ENCODE measurements at places on chromosomes 2 and 18.

GRCh38 chr2:173299764-173300163 lies 54.9 kb upstream of the CDCA7 start:
- DNase-seq: no peak

- no peak for DNase-seq
Measured at GRCh38 chr2:205852457-205852856, 170.2 kb downstream of the NRP2 start.

DNA sequence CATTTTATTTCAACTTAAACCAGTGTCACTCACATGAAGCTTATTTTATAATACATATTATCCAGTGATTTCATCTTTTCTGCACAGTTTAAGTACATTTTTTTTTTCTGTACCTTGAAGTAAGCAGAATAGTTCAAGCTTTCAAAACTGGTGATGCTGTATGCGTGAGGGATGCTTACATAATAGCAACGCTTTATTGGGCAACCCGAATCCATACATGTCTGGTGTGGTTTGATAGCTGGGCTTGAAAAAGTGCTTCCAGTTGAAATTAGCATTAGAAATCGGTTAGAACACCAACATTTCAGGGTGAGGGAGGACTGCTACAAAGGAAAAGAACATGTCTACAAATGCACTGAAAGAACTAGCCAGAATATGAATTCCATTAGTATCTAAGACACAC lies 117.4 kb downstream of the MBP start:
- no peak for DNase-seq

DNA sequence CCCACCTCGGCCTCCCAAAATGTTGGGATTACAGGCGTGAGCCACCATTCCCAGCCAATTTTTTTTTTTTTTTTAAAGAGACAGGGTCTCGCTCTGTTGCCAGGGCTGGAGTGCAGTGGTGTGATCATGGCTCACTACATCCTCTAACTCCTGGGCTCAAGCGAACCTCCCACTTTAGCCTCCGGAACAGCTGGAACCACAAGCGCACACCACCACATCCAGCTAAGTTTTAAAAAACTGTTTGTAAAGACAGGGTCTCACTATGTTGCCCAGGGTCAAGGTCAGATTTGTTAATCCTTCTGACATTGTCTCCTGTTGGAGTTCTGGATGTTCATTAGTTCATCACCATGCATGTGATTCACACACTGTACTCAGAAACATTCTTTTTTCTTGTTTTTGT lies 149.9 kb downstream of the TGIF1 start:
- no peak for DNase-seq

DNA sequence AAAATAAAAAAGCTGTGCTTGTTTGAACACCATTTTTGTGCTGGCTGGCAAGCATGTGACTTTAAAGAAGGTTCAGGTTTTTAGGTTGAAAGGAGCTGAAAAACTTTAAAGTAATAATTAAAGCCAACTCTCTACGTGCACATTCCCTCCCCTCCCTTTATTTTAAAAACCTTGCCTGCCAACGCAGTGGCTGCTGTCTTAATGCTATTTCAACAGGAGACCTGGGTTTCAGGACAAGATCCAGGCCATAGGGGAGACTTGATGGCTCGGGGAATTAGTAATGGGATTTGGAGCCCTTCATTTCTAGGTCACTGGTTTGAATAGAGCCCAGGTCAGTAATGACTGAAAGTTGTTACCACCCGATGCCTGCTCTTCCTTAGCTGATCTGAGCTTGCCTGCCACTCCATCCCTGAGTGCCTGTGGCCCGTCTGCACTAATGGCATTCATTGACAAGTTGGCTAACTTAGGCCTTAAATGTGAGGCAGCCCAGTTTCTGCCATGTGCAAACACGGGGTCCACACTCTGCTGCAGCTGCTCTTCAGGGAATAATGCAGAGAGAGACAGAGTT lies 1233.2 kb upstream of the ZEB2 start:
- no peak for DNase-seq

DNA sequence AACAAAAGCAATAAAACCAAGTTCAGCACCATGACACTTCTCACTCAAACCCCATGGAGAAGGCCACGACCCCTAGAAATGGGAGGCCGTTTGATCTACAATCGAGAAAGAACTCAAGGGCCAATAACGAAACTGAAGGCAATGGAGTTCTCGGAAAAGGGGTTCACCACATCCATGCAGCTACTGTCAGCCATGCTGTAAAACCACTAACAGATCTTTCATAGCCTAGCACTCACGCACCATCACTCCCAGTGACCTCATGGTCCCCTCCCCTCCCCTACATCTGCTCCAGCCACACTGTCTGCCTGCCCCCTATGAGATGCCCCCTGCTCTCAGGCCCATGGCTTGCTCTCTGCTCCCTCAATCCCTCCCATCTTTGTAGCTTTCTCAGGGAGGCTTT lies 135.3 kb downstream of the TMEM163 start:
- no peak for DNase-seq

DNA sequence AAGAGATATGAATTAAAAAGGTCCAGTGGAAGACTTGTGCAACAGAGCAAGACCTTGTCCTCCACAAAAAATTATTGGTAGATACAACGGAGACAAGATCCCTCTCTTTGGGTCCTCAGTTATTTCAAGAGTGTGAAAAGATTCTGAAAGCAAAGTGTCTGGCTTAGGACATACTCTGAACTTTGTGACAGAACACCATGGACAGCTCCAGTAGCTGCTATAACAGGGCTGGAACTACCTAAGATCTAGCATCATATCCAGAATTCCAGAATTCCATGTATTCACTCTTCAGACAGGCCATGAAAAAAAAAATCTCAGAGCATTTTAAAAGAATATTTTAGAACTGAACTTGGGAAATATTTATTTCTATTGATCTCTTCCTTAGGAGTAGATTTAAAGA lies 74.8 kb upstream of the ZBTB14 start:
- no peak for DNase-seq

DNA sequence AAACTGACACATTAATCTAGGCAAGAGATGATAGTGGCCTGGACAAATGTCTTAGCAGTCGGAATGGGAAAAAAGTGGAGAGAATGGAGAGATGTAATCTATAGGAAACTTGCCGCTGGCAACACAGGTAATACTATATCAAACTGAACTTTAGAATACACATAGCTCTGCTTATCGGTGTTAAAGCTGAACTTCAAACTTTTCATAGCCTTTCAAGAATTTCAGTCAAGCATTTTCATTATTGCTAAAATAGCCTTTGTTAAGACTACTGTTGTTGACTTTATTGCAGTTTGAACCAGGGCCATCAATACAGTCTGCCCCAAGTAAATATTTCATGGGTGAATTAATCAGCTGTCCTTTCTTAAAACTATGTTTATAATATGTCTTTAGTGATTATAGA lies 12.9 kb upstream of the CHST9 start:
- no peak for DNase-seq

DNA sequence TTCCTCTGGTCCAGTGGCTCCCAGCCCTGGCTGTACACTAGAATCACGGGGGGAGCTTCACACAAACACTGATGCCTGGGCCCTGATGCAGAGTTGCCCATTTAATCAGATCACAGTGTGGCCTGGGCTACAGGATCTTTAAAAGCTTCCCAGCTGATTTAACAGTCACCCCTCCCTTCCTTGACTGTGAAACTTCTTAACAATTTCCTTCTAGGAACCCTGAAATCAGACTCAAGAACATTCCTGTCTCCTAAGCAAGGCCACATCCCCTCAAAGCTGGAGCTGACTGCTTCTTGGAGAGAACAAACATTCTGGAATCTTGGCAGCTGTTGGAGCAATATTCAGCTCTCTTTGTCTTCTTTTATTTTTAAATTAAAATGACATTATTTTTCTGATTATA lies 88.7 kb downstream of the ADD2 start:
- DNase-seq: no peak

- no peak for DNase-seq
Measured at GRCh38 chr2:42446503-42447271, 47.1 kb downstream of the KCNG3 start.

GRCh38 chr2:75646090-75646582 lies 447 bp upstream of the MRPL19 start:
- DNase-seq: no peak

GRCh38 chr2:170530284-170530745 lies 184.8 kb upstream of the SP5 start:
- DNase-seq: no peak

- no peak for DNase-seq
Measured at GRCh38 chr2:12778369-12778768, 61.6 kb downstream of the TRIB2 start.

All from CD4-positive, alpha-beta T cell treated with Interferon gamma for 1 hour (primary cell).